ENCODE measurements at places on chromosomes 4 and X. TPM values are rescaled to one million over a fixed set of nuclear protein-coding genes. Genes with fewer than 3 reads are reported as not detected.

PDZD11 gene
- 23.0 TPM for total RNA-seq

SASH3 gene
- total RNA-seq = 74.9 TPM

CDKL2 gene
- total RNA-seq = 20.9 TPM

CNKSR2 gene
- 4.6 TPM for total RNA-seq

PAGE2B gene
- not detected for total RNA-seq

GRIA3 gene
- total RNA-seq = 0.47 TPM

TAPT1 gene
- total RNA-seq = 72.8 TPM

GRCh38 chr4:99473131-99473530 lies 37.7 kb upstream of the C4orf17 start:
- DNase-seq = no peak

DNA sequence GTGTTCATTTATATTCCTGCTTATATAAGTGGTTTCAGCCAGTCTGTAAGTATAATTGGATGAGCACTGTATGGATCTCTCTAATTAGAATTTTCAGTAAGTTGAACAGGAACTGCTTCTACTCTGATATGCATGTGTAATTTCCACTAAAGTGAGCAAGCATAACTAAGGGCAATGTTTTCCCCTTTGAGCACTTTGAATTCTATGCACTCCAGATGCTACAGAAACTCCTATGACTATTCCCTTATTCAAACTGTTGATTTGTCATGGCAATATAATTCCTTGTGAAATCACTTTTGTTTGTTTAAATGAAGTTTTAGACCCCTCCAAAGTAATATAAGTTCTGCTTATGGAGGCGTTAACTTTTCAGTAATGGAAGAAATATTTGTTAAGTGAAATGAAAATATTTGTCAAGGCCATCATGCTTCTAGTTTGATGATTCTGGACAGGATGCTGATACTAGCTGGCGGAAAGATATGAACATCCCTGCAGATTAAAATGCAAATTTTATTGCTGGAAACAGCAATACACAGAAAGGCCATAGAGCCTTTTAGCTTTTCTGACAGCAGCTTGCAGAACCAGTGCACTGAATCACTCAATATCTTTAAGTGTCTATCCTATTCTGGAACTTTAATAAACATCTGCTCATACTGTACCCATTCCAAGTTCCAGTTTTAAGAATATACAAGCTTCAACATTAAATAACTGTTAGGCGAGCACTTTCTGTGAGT lies 1460.8 kb downstream of the RAPGEF2 start:
- no peak for DNase-seq

GRCh38 chr4:13201241-13201640 lies 282.9 kb downstream of the RAB28 start:
- no peak for DNase-seq

DNA sequence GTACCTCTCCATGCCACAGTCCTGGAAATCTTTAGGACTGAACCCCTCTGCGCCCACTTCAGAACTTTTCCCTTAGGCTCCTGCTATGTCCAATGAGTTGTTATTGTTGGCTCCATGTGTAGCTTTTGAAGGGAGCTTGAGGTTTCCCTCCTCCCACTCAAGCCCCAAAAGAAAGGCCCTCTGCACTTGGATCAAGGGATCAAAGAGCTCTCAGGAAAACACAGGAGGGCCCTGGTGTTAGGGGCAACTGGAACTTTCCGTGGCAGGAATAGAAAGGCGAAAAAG lies 135.0 kb downstream of the RASL11B start:
- DNase-seq = no peak

DNA sequence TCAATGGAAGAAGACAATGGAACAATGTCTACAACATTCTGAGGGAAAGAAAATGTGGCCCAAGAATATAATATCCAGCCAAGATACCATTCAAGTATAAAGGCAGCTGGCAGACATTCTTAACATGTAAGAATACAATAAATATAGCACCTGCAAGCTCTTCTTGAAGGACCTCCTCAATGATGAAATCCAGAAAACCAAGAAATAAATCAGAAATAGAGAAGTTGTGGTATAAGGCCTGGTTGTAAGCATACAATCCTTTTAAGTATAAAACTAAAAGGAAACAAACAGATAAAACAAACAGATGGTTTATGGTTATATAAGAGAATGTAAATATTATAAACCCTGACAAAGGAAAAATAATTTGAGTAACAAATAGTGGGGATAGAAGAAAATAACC lies 33.4 kb downstream of the SYTL4 start:
- DNase-seq = no peak

DNA sequence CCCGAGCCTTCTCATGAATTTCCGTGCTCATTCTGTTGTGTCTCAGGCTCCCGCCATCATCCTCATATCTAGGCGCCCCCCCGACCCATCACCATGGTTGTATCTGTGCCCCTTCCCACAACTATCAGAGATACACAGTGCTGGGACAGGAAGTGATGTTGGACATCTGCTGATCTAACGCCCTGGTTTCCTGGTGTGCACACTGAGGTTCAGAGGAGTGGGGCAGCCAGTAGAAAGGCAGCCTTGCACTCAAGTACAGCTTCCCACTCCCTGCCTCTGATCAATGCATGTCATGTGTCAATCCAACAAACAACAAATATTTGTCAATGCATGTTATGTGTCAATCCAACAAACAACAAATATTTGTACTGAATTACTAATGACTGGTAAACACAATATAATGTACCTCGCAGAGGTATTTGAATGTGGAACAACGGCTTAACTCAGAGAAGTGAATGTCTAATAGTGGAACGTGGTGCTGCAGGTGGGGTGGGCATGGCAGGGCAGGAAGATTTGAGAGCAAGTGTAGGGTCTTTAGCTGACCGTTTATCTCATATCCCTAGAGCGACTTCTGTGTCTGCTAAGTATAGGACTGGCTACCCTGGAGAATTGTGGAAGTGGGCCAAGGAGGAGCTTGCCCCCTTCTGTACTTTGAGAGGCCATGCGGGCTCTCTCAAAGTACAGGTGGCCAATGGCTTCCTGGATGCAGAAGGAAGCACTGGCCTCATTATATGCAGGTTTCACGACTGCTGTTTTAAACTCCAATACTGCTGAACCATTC lies 10.3 kb upstream of the SEL1L3 start:
- no peak for DNase-seq

DNA sequence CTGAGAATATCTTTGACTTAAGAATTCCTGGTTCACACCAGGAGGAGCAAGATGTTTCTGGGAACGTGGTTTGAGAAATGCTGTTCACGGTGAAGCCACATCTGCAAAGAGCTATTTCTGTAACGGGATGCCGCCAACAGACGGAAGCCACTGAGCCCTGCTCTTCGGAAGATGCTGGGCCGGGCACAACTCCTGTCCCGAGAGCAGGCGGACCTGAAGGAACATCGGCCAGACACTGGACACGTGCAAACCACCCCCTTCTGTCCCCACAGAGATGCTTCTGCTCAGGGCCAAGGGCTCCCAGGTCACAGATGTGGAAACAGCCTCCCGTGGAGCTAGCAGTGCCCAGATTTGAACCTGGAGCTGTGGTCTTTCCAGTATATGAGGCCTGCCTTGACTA lies 24.3 kb downstream of the HMX1 start:
- DNase-seq = peak; percentile 26

DNA sequence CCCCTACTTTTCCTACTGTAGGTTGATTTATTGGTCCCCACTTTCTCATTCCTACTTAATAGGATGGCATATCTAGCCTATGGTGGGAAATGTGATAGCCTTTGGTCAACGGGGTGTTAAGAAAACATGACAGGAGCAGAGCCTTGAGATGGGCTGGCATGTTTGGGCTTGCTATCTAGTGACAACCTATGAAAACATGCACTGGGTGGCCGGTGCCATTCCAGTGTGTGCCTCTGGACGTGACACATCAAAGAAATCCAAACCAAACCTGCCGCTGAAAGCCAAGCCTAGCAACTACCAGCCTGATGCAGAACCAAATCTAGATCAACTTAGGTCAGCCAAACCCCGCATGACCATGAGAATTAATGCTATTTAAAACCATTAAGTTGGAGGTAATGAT lies 317.6 kb downstream of the DMD start:
- no peak for DNase-seq

DNA sequence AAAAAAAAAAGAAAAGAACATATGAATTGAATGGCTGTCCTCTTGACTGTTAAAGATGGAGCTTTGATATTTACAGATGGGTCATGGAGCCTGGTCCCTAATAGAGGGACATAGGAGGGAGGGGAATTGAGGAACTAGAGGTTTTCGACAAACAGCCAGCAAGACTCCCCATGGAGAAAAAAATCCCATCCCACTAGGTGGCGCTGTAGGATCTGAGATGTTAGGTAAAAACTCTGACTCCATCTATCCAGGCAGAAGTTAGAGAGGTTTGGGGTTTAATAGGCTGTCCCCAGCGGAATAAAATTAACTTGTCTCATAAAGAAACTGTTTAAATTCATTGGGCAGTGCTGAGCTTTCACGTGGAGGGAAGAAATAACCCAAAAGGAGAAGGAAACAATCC lies 45.9 kb downstream of the HMGB2 start:
- DNase-seq = no peak

DNA sequence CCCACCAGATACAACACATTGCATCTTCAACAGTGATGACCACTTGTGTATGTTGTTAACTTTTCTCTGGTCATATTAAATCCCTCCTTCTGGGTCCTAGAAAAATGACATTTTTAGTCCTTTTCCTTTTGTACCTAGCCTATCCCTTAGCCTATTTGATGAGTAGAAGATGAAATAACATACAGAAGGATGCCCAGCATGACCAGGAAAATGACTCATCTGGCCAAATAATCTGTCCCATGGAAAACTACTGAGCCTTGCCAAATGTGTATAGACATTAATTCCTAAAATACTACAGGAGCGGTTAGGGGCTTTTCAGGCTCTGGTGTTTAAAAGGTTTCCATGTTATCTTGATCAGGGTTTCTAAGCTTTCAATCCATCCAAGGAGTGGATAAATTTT lies 129.0 kb upstream of the KCNIP4 start:
- DNase-seq = no peak

- no peak for DNase-seq
Observed at GRCh38 chr4:88900432-88900831, 156.6 kb downstream of the FAM13A start.

GRCh38 chr4:40536032-40536431 lies 93.6 kb downstream of the RBM47 start:
- DNase-seq = no peak

DNA sequence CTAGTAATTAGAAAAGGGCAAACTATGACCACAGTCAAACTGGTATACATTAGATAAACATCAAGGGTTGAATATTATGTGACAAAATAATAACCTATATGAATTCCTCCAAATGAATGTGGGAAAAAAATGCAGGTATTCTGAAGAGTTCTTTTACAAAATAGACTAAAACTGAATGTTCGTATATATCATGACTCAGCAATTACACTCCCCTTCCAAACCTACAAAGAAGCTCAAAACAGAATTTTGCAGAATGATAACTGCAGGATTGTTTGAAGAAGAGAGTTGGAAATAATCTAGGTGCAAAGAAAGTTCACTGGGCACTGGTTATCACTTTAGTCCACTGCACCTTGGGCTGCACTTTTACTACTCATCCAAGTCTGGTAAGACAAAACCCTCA lies 134.1 kb downstream of the GABRG1 start:
- DNase-seq = no peak

- no peak for DNase-seq
Observed at GRCh38 chr4:36322921-36323354, 41.5 kb downstream of the DTHD1 start.

DNA sequence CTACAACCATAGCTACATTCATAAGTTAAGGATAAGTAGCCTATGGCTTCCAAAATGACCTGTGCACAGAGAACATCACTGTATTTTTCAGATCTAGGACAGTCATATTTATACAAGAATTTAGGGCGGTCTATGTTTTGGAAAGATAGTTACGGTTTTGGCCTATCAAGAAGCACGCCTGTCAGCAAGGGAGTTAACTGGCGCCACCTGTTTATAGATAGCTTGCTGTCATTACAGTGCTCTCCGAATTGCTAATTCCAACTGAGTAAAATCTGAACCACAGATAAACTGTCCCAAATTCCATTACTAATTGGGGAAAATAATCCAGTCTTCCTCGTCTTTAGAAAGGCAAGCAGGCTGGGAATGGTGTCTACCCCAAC lies 646 bp downstream of the ABCB7 start:
- DNase-seq = no peak

DNA sequence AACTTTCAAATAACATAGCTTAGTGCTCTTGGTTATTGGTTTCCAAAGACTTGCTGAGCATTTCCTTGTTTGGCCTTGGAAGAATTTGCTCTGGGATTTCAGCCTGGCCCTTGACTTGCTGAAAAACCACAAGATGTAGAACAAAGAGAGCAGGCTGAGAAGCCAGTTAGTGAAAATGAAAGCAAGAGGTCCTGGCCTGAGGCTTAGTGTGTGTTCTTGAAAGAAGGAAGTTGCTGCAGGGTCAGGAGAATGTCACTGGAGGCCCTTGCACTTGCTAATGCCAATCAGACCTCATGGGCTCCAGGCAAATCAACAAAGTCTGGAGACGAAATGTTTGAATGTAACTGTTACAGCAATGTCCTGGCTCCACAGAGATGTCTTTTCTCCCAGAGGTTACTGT lies 79.4 kb downstream of the SYNPO2 start:
- DNase-seq = peak; percentile 57

DNA sequence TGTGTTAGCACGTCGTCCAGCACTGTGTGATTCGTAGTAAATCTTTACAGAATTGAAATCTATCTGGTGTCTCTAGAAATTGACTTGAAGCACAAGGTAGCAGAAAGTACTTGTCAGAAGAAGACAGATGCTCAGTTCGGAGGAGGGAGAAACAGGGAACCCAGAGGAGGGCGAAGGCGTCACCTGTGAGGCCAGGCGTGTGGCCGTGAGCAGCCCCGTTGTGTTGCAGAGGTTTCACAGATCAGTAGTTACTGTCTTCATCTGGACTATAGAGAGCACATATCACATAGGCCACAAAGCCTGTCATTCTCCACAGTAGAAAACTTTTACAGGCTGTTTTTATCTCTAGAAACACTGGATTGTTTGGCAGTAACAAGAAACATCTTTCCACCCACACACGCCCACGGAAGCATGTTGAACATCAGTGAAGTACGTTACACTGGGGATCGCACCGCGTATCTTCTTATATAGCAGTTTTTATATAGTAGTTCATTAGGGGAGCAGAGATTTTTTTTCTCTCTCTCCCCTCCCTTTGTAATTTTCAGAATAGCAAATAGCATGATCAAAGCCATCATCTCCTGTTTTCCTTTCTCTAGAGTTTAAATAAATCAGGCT lies 48.1 kb upstream of the TLR3 start:
- DNase-seq = no peak

DNA sequence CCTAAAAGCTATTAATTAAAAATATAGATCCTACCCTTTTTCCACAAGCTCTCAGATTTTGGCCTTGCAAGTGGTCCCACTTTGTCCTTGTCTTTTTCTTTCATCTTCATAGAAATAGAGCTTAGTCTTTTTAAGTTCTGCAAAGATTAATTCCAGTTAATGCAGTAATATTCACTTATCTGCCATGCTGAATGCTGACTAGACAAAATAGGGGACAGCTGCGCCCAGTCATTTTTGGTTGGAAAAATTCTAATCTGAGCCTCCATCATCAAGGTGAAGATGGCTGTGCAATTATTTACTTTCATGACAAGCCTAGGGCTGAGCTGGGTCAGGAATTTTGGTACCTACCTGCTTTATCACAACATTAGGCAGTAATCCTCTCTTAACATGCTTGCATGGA lies 241.3 kb upstream of the CXorf66 start:
- no peak for DNase-seq

- DNase-seq = no peak
Observed at GRCh38 chrX:10972706-10973105, 138.4 kb upstream of the HCCS start.
